Activated CD4-positive, alpha-beta memory T cell treated with anti-CD3 and anti-CD28 coated beads for 36 hours (primary cell): ENCODE measurements at places on chromosomes 7 and 10.

- no peak for DNase-seq
These were observed 3.6 kb downstream of the VWC2 start for GRCh38 chr7:49776994-49777393.

GRCh38 chr7:129009437-129009836, 45.5 kb downstream of the TNPO3 start:
- peak; percentile 11 for DNase-seq

DNA sequence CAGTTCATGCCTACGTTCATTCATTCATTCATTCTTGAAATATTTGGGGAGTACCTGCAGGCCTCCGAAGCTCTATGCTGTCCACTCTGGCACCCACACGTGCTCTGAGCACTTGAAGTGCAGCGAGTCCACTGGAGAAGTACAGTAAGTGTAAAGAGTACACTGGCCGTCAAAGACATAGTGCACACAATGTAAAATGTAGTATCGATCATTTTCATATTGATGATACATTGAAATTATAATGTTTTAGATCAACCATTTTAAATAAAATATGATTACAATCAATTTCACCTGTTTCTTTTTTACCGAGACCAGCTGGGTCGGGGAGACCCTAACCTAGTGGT, 37.0 kb upstream of the PURB start:
- DNase-seq, result no peak

- DNase-seq, result no peak
These were observed 15.6 kb upstream of the MKRN1 start for GRCh38 chr7:140494867-140495266.

DNA sequence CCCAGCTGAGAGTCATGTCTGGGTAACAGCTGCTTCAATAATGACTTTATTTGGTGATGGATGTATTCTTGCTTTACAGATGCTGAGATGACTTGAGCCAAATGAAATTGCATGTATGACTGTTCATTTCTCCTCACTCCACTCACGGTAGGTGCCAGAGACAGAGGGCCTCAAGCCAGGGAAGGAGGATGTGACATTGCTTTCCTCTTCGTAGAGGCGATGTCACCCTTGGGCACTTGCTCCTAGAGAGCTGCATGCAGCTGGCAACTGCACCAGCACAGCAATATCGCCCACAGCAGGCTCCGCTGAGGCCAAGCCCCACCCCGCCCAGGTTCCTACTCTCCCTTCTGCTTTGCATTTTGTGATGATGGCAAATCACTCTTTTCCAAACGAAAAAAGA, 116.6 kb upstream of the AOAH start:
- no peak for DNase-seq

DNA sequence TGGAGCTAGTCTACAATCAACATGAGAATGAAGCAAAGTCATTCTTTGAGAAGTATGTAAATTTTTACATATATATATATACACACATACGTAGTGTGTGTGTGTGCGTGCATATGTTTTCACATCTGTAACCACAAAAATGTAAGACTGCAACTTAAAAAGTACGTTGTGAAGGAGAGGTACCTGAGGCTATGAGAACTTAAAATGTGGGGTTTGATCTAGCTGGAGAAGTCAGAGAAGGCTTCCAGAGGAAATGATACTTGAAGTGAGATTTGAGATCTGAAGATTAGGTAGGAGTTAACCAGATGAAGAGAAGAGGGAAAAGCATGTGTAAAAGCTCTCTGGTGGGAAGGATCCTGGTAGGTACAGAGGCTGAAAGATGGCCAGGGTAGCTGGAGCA, 5.8 kb downstream of the TAF5 start:
- DNase-seq, result no peak
